ENCODE measurements at places on chromosomes 4 and X. TPM values are rescaled to one million over a fixed set of nuclear protein-coding genes. Genes with fewer than 3 reads are reported as not detected.
A peak's percentile ranks its signal among the peaks of the same experiment; 100 is the strongest.

- no peak for DNase-seq
Observed at GRCh38 chr4:88549815-88550214, 26.2 kb upstream of the PYURF start.

GRCh38 chr4:128225148-128225547 lies 62.5 kb downstream of the PGRMC2 start:
- DNase-seq, result no peak

- DNase-seq, result peak; percentile 31
Observed at GRCh38 chrX:46547857-46548256, 2.6 kb upstream of the ZNF674 start.

GRCh38 chrX:24619647-24620046 lies 27.5 kb downstream of the PCYT1B start:
- DNase-seq, result no peak

DNA sequence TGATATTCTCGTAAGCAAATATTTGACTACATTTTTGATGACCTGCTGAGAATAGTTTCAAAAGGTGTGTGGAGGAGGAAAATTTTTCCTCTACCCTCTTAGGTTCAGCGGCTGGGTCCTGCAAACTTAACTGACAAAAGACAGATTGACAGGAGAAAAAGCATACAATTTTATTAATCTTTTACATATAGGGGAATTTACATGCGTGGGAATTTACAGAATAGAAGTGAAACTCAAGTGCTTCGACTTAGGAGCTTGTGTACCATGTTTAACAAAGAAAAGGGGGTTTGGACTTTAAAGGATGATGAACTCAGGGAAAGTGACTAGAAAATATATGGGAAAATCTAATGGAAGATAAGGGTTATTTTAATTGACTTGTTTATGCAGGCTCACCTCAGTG lies 2.5 kb downstream of the HERC6 start:
- no peak for DNase-seq

GRCh38 chr4:86592553-86593249 lies 1.4 kb upstream of the PTPN13 start:
- no peak for DNase-seq

- DNase-seq, result peak; percentile 5
Observed at GRCh38 chr4:27357283-27357682, 496.6 kb downstream of the STIM2 start.

DNA sequence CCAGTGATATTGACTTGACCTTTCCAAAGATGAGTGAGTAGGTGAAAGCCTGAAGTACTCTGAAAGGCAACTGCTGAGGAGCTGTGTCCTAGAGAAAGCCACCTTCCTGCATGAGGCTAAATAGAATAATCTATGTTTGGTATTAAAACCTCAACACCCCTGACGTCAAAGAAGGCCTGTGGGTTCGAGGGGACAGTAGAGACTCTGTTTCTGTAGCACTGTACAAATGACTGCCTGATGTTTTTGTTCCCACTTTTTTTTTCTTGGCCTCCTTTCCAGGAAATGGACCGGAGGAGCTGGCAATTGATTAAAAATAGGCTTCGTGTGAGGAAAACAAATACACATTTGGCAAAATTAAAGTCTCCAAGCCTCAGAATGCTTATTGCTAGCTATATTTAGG lies 29.5 kb downstream of the TMEM255A start:
- no peak for DNase-seq

GRCh38 chrX:152637649-152638442 lies at the start of gene GABRQ:
Gene GABRQ (plus strand): TSS chrX:152637895. CDS start chrX:152638203, 308 bp downstream.
- peak; percentile 36 for DNase-seq

DNA sequence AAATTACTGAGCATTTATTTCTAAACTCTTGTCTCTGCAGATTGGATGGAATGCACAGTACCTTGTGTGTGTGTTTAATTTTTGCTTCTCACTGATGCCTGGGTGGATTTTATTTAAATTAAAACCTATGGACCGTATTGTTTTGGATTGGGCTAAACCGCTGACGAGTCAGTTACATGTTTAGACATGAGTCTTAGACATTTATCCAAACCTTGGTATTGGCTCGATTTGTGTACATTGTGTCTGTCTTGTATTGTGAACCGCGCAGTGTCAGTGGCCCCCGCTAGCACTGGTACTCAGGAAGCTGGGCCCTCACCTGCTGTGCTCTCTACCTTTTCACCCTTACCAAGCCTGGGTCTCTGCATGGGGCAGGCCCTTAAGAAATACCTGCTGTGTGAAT lies 40.8 kb upstream of the TADA2B start:
- DNase-seq, result no peak

- no peak for DNase-seq
Observed at GRCh38 chr4:57023104-57023503, 44.4 kb downstream of the POLR2B start.

DNA sequence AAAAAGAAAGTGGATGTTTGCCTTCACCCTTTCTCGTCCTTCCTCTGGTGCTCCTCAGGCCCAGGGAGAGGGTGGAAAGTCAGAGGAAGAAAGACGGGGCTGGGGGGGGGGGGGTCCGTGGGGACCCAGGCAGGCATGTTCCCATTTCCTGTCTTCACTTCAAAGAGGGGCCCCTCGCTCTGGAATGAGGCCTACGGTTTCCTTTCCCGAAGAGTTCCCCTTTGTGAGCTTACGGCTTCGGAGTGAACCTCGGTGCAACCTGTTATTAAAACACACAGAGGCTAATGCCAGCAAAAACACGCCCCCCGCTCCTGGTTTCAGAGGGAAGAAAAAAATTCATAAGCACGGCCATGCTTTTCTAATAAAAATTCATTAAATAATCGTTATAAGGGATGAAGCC lies 40.1 kb downstream of the SHOX start:
- DNase-seq, result no peak

- DNase-seq, result peak; percentile 54
Observed at GRCh38 chr4:53702334-53703266, 111.3 kb upstream of the LNX1 start.

DNA sequence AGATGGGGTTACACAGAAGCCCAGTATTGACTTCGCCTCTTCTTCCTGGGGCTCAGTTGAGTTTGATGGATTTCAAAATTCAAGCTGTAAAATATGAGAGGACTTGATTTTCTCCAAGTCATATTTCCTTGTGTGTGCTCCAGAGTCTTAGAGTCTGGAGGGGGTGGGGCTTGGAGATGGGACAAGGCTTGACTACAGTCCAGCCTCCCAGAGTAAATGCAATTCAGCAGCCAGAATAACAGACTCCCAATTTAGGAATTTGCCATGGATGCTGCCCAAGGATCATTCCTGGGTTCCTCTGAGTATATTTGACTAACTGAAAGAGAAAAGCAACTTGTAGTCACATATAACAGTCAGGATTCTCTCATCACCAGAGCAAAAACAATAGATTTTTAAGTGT lies 53.7 kb upstream of the RBPJ start:
- DNase-seq, result no peak

GRCh38 chr4:2868877-2869487 lies 25.3 kb downstream of the ADD1 start:
- no peak for DNase-seq

DNA sequence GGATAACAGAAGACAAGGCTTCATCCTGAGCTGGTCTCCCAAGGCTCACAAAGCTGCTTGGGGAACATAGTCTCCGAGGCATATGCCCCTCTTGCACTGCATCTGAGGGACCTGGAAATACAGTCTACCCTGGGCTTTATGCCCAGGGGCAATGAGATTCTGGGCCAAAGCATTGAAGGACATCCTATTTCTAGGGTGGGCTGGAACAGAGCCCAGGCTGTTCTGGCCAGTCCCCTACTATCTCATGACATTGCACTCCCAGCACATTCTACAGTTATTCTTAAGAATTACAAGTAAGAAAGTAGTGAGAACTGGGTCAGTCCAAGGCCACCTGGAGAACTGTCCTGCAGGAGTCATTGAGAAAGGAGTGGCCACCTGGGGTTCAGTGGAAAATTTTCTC lies 107.6 kb downstream of the USP46 start:
- no peak for DNase-seq

DNA sequence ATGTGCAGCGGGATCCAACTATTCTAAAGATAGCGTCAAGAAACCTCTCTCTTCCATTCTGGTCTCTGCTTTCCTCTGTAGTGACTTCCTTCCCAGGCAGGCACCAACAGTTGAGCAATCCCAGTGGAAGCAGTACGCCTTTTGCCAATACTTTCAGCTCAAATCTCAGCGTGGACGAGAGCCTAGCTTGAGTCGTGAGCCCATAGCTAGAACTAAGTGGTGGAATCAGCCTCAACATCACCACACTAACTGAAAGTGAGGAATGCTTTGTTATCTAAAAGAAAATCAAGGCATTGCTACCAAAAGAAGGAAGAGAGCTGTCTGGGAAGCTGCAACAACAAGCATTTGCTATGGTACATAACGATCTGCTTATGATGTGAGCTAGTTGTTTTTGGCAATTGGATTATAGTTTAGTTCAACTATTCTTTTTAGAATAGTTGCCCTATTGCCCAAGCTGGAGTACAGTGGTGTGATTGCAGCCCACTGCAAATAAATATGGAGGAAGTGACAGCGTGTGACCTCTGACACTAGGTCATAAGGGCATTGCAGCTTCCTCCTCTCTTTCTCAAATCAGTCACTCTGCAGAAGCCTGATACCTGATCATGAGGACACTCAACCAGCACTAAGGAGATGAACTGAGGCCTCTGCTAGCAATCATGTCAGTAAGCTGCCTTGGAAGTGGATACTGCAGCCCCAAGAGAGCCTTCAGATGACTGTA lies 24.7 kb upstream of the FRYL start:
- DNase-seq, result no peak

GRCh38 chr4:26397086-26397485 lies 76.3 kb downstream of the RBPJ start:
- no peak for DNase-seq

GRCh38 chr4:23923141-23923540 lies 33.3 kb upstream of the PPARGC1A start:
- no peak for DNase-seq

DNA sequence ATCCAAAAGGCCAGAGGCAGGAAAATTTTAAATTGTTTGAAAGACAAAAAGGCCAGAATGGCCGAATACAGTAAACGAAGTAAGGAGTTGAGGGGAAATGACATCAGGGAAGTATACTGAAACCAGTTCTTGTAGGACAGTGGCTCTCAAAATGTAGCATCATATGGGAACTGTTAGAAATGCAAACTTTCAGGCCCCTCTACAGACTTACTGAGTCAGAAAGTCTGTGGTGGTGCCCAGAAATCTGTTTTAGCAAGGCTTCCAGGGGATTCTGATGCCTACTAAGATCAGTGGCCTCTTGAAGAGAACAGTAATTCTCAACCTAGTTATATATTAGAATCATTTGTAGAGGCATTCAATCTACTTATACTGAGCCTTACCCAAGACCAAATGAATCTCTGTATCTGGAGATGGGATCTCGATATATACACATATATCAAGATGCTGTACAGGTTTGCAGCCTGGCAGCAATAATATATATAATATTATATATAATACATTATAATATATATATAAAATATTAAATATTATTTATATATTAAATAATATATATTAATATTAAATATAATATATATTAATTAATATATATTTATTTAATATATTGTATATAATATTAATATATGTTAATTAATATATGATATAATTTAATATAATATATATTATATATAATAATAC lies 39.7 kb downstream of the ADAMTS3 start:
- DNase-seq, result no peak

DNA sequence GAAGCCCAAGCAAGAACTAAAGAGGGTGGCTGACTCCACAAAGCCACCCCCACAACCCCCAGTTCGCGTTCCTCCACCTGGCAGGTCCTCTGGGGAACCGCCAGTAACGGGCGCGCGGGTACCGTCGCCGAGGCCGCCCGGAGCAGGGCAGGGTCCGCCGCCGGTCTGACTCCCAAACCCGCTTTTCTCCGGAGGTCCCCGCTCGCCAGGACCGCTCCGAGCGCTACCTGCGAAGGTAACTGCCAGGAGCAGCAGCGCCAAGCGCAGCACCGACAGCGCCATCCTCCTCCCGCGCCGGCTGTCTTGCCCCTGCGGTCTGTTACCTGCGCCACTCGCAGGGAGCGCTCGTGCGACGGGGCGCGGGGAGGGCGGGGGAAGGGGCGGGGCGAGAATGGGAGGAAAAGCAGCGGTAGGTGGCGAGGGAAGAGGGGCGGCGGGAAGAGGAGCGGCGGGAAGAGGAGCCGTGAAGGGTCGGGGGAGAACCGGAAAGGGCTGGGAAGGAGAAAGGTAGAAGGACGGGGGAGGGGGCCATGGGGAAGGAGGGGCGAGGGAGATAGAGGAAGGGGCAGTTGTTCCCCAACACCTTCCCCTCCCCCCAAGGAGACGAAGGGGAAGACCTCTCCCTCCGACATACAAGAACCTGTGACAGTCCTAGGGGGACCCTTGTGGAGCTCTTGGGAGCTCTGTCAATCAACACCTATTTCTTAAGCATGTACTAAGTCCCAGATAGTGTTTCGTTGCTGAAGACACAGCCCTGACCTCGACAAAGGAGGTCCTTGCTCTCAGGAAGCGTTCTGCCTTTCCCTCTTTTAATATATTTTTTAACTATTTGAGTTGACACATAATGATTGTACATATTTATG lies at the start of gene SPINK2:
TSS of gene SPINK2 (minus strand) at position 321 of the 863 bp plus-strand sequence. CDS start at position 282, 39 bp downstream.
- peak; percentile 26 for DNase-seq

DNA sequence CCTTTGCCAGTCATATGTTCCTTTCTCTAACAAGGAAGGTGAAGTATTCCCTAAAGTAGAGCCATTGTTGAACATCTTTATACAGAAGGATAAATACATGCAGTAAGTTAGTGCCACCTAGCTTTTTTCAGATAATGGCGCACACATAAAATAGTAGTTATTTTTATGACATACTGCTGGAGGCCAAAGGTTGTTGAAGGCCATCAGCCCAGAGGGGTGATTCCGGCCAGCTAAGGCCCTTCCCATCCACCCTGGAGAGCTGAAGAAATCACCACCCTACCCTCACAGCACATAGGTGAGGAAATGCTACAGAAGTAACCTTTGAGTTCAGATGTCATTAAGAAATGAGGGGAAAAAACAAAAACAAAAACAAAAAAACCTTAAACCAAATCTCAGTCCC lies 102.2 kb upstream of the MAP3K15 start:
- DNase-seq, result no peak

DNA sequence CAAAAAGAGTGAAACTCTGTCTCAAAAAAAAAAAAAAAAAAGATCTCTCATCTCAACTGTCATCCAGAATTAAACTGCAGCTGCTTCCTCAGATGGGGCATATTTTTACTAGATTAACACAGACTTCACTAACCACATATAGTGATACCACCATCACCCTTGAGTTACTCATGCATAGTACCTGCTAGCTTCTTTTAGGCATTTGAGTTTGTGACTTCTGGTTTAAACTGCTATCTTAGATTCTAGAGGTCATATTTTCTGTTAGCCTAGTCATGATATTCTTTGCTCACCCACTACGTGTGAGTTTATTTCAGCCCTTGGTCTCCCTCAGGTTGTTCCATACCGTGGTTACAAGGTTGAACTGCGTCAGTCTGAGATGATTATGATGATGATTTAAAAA lies 154.9 kb upstream of the BMP3 start:
- DNase-seq, result no peak

The TLR8 gene
- not detected for total RNA-seq

The RNF150 gene
- 0.40 TPM for total RNA-seq

The VSIG4 gene
- not detected for total RNA-seq

The TMLHE gene
- total RNA-seq, result 24.4 TPM

The LIMCH1 gene
- 295 TPM for total RNA-seq

The CTSO gene
- total RNA-seq, result 3.7 TPM

The ABCG2 gene
- 37.4 TPM for total RNA-seq

The WDFY3 gene
- total RNA-seq, result 25.7 TPM

The HS6ST2 gene
- 39.1 TPM for total RNA-seq

The TEC gene
- total RNA-seq, result 2.9 TPM

The GIMD1 gene
- total RNA-seq, result not detected

The SERTM2 gene
- total RNA-seq, result not detected

The IQCM gene
- 0.52 TPM for total RNA-seq

The MMAA gene
- 3.0 TPM for total RNA-seq

The MXRA5 gene
- not detected for total RNA-seq

The FOXP3 gene
- 0.10 TPM for total RNA-seq
